ENCODE measurements at places on chromosomes 16 and 17.

DNA sequence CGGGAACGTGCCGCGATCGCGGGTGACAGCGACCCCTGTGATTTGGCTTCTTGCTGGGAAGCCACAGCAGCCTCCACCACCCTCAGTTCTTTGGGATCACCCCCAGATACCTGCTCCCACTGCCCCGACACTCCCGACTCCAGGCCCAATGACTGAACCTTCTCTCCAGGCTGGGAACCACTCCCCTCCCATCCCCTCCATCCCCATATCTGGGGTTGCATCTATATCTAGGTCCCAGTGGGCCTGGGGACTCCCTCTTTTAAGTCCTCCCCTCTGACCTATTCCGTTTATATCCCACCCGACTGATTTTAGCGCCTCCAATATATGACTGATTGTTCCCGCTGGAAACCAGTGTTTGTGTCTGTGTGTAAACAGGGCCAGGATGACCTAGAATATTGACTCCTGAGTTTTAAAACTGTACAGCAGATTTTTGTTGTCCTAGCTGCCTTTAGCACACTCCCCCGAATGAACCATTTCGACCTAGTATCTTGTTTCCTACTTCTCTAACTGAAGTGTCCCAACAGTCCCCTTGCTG is 667 bp downstream of the PSMD3 start:
- no peak for DNase-seq

- DNase-seq = peak; percentile 30
These were observed 916.1 kb downstream of the KCNJ2 start for GRCh38 chr17:71085238-71086033.

- DNase-seq = no peak
These were observed 1.8 kb downstream of the KRTAP9-4 start for GRCh38 chr17:41251261-41251660.

DNA sequence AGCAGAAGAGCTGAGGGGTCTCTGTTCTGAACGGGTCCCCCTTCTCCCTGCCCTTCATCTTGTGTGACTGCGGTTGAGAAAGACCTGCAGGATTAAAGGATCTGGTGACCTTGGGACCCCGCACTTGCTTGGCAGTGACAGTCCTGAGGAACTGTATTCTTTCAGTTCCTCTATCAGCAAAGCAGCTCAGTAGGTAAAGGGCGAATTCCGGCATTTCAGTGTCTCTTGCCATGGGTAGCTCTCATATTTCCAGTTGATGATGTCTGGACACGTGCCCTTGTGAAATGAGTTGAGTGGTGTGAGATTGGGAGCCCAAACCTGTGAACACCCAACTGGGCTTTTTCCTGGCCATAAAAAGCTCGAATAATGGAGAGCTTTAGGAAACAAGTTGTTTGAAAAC is 135.7 kb downstream of the PRKCA start:
- no peak for DNase-seq

DNA sequence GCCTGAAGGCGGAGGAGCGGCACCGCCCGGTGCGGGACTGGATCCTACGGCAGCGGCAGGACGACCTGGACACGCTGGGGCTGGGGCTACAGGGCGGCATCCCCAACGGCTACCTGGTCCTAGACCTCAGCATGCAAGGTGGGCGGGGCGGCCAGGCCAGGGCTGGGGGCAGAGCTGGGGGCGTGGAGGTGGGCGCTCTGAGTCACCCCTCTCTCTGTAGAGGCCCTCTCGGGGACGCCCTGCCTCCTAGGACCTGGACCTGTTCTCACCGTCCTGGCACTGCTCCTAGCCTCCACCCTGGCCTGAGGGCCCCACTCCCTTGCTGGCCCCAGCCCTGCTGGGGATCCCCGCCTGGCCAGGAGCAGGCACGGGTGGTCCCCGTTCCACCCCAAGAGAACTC is 7.9 kb downstream of the MSLN start:
- no peak for DNase-seq

GRCh38 chr17:72554508-72554907 is 433.7 kb downstream of the SOX9 start:
- no peak for DNase-seq

DNA sequence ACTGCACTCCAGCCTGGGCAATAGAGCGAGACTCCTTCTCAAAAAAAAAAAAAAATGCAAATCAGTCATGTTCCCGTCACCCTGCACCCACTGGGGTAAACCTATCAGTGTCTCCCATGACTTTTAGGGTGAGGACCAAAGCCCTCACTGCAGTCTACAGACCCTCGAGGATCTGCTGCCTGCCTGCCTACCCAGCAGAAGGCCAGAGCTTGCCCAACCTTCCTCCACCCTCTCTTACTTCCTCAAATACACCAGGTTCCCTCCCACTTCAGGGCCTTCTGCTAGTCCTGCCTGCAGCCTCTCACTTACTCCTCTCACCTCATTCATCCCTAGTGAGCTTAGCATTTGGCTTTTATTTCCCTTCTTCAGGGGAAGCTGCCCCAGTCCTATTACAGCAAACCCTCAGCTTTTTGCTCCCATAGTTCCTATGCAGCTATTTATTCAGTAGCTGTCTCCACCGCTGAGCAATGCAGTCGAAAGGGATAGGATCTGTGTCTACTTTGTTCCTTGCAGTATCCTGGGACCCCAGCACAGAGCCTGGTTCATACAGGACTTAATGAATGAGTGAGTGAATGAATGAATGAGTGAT is 17.8 kb upstream of the TOB1 start:
- no peak for DNase-seq

DNA sequence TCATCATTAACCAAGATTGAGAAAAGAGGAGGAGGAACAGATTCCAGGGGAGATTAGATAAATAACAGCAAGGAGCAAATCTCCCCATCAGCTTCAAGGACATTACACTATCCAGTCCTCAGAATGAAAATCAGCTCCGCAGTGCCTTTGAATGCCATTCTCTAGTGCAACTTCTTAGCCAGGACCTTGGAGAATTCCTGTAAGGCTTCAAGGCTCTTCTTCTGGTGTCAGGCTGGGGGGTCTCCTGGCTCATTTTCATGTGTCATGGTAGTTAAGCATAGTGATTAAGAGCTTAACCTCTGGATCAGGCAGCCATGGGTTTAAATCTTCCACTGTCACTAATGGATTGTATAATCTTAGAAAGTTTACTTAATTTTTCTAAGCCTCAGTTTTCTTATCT is 137.3 kb upstream of the CCL2 start:
- DNase-seq = no peak

DNA sequence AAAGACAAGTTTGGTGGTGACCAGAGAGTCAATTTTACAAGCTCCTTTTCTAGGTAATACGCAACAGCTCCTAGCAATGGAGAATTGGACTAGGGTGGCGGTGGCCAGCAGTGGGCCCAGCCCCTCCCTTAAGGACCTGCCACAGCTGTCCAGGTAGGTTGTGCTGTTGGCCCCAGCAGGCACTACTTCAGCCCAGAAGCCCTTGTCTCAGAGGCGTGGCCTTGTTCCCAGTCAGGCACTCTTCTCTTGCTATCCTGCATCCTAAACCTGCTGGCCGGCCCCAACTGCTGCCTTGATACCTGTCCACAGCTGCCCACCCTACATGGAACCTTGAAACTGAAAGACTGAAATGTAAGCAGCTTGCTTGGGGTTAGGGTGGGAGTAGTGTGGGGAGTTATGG is 989 bp upstream of the GALK1 start:
- no peak for DNase-seq

DNA sequence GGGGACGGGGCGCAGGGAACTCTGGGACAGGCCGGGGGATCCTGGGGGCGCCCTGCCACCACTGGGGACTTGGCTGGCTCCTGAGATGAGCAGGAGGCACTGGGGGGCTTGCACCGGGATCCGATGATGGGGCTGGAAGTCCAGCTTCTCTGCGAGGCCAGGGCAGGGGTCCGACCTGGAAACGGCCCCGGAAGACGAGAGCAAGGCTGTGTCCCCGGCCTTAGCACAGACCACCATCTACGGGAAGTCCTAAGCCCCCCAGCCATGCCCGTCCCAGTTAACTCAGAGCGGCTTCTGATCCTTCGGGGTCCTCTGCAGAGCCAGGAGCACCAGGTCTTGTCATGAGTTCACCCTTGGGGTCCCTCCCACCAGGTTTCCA is 573 bp downstream of the CDT1 start:
- no peak for DNase-seq

- DNase-seq = no peak
These were observed 48.9 kb upstream of the MRPS23 start for GRCh38 chr17:57898487-57899311.

- no peak for DNase-seq
These were observed 73.7 kb downstream of the MRC2 start for GRCh38 chr17:62700964-62701705.

- DNase-seq = peak; percentile 22
These were observed 74.6 kb downstream of the CMC2 start for GRCh38 chr16:80931801-80932707.

DNA sequence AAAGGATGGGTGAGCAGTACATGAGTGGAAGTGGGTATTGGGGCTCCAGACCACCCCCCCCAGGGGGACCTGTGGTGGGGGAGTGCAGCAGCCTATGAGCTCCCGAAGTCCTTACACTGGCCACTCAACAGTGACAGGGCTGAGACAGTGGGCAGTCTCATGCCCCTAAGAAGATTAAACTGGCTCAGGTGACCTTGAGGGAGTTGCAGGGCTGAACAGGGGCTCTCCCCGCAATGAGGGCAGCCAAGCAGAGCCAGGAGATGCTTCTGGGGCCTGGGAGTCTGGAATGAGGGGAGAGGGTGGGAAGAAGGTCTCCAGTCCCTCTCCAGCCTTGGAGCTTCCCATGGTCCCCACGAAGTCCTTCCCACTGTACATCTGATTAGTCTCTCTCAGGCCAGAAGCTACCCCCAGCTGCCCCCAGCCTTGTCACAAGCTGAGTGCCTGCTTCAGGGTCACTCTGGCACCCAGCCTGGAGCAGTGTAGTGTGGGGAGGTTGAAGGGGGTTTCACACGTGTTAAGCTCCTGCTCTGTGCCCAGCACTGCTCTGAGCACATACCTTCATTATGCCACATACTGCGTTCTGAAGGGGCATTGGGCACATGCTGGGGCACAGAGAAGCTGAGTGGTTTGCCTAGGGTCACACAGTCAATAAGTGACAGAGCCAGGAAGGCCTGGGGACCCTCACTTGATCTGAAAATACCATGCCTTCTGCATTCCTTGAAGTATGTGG is 1.0 kb upstream of the CDH16 start:
- DNase-seq = no peak

DNA sequence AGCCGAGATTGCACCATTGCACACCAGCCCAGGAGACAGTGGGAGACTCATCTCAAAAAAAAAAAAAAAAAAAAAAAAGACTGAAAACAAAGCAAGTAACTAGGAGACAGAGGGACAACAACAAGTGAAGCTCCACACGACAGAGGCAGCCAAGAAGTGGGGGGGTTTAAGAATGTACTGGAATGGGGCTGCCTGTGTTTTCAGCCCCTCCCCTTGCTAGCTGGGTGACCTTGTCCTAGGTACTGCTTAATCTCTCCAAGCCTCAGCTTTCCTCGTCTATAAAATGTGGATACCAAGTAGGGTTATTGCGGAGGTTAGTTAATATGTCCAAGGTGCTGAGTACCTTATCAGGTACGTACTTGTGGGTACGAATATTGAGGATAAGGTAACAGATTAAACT is 163.8 kb upstream of the CACNG5 start:
- no peak for DNase-seq

DNA sequence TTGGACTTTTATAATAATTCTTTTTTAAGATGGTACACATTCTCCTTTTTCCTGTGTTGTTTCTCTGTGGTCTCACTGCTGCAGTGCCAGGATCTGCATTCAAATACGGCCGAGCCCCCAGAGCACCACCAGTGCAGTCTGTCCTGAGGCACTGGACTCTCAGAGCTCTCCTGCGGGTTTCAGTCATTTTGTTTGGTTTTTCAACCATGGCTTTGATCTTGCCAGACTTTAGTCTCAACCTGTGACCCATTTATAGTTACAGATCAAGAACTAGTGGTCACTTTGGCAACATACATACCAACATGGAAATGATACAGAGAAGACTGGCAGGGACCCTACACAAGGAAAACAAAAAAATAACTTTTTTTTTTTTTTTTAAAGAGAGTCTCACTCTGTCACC is 177.4 kb downstream of the LGALS9B start:
- no peak for DNase-seq

DNA sequence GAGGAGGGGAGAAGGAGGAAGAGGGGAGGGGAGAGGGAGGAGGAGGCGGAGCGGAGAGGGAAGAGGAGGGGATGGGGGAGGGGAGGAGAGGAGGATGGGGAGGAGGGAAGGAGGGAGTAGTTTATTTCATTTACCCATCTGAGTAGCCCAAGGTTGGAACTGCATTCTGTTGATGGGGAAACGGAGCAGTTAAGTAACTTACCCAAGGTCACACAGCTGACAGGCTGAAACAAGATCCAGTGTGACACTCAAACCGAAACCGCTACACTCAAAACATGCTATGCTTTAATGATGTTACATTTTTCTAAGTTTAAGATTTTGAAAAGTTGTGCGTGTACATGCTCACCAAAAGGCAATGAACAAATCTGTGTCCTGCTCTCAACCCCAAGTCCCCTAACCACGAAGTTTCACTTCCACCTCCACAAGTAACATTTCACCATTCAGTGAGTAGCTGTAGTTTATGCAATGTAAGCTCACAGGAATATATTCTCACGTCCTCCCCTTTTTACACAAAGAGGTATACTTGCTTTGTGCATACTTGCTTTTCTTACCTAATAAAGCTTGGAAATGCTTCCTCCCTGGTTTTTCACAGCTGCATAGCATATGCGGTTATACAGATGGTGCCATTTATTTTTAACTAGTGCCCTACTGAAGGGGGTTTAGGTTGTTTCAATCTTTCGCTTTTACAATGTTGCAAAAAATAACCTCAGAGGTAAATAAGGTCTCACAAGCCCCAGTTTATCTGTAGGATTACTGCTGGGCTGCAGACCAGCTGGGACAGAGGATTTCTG is 275.3 kb downstream of the PARN start:
- DNase-seq = no peak

- no peak for DNase-seq
These were observed 25.3 kb upstream of the KSR1 start for GRCh38 chr17:27430882-27431491.
